Caco-2 (cell line): ENCODE measurements at places on chromosomes 12 and 14.

GRCh38 chr14:68899033-68899603 is 80.0 kb downstream of the ACTN1 start:
- DNase-seq = no peak

DNA sequence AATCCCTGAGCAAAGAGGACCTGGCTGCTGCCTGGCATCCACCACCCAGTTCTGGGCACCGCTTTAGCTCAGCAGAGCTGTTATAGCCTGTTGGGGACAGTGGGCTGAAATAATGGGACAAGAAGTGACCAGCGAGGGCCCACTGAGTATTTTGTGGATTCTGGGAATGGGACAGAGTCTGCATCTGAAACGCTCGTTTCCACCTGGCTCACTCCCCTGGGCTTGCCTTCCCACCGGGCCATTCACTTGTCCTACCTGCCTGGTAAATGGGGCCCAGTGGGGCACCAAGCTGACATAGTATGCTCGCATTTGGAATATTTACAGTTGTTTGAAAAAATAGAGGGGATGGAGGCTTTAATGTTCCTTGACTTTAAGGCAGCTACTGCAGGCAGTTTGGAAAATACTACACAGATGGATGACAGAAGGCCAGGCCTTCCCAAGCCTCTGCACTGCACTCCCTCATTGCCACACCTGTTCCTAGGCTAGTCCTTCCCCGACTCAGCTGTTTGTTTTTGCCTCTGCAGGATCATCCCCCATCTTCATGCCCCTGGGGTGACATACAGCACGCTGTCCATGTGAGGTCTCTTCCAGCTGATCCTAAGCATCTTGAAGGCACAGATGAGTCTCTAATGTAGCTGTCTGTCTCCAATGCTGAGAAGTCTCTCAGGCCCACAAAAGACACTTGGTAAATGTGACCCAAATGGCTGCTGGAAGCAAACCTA is 61.3 kb upstream of the DICER1 start:
- DNase-seq = no peak

GRCh38 chr12:91695964-91696363 is 449.7 kb downstream of the BTG1 start:
- no peak for DNase-seq

DNA sequence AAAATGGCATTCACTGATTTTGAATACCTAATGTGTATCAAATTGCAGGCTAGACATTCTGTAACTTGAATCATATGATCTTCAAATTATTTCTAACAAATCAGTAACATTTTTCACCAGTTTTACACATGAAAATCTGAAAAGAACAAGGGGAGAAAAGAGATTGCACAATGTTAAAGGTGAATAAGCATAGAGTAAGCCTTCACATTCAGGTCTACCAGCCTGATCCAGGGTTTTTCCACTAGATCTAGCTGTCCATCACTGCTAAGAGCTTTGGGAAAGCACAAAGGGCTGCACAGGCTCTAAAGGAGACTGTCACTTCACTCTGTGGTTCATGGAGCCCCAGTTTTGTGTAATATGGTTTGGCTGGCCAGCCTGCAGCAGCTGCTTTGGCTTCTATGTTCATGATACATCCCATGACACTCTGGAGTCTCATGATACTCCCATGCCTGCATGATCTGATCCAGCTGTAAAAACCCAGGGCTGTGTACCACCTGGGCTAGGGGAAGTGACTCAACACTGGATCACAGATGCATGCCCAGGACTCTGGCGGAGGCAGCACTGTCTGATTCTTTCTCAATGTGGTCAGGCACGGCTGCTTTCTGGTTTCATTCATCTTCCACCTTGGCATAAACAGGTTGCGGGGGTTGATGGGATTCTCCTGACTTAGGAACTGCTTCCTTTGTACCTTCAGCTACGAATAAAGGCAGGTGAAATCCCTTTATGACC is 859.7 kb downstream of the GALC start:
- no peak for DNase-seq

DNA sequence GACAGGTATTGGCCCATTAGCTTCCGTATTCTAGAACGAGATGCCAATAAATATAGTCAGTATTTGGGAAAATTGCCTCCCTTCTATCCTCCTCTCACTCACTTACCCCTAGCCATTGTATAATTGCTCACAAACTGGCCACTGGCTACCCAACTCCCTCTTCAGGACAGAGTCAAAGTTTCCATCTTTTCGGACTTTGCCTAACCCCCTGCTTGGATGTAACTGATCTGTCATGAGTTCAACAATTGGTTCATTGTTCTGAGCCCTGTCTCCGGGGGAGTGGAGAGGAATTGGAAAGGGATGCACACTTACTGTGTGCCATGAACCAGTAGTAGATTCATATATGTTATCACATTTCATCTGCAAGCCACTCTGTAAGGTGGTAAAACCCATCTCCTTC is 12.2 kb downstream of the MYRFL start:
- no peak for DNase-seq

DNA sequence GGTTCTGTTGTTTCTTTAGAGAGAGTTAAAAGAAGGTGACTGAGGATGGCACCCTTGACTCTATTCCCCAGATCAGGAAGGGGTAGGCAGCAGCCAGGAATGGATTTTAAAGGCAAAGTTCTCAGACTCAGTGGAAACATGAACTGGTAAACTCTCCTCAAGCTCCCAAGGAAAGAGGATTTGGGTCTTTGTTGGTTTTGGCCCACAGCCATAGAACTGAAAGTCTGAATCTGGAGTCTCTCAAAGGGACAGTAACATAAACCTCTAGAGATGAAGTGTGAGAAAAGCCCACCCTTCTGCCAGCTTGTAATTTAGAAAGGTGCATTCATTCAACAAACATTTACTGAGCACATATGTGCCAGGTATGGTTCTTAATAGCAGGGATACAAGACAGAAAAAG is 28.6 kb upstream of the BLTP3B start:
- DNase-seq = no peak

GRCh38 chr12:107657133-107657532 is 28.5 kb upstream of the PWP1 start:
- no peak for DNase-seq

DNA sequence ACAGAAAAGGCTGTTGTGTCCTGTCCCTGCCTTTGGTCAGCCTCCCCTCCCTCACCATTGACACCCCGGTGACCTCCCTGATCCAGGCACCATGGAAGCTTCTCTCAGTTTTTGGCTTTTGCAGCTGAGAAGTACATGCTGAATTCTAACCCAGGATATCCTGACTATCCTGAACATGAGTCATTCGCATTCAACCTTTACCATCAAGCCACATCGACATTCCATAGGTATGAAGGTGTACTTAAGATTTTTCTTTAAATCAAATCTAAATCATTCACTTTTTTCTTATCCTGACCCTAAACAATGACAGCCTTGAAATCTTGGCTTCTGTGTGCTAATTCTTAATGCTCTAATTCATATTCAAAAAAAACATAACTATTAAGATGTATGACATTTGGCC is 8.7 kb upstream of the KRT78 start:
- DNase-seq = no peak

DNA sequence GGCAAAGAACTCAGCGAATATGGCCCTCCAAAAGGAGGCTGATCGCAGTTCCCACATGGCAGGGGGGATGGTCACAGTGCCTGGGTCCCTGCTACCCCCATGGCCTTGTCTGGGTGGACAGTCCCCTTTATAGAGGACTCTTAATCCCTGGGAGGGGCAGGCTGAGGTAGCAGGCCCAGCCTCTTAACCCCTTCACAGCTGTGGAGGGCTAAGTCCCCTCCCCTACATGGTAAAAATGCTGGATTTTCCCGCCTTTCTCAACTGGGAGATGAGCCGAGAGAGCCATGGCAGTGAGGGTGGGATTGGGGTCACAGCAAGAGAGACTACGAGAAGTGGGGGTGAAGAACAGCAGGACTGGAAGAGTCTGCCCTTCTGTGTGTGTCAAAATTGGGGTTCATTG is at the start of gene MIP:
Gene MIP, minus strand, starts transcription at position 101 of the 400 bp plus-strand sequence. Its CDS starts 44 bp downstream, at position 57.
- DNase-seq = no peak

GRCh38 chr14:106556665-106557289 is 1030.4 kb downstream of the TMEM121 start:
- peak; percentile 72 for DNase-seq

- DNase-seq = no peak
Observed at GRCh38 chr12:92619026-92619425, 83.8 kb upstream of the PLEKHG7 start.

DNA sequence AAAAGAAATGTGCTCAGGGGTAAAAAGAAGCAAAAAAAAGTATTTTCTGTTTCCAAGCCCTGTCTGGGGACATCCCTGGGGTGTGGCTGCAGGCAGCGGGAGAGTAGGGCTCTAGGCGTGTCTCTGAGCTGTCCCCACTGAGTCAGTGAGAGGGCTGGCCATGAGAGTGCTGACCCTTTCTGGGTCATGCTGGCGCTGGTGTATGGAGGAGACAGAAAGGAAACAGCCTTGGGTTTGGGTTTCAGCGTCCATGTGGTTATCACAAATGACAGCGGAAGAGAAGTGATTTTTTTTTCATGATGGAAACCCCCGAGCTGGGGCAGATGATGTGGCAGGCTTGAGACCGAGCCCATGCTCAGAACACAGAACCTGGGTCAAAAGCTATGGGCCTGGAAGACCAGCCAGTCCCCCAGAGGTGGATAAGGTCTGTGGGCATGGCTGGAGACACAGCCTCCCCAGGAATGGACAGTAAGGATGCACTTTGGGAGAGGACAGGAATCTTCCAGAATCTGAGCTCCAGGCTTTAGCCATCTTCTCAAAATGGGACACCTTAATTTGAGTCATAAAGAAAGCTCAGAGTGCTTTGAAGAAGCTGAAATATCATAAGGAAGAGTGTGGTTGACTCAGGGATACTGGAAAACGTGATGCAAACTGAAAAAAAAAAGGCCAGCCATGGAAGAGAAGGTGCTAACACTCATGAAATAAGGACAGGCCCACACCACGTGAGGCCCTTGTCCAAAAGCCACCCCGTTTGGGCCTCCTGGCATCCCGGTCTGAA is 36.2 kb downstream of the SYNE3 start:
- DNase-seq = no peak

GRCh38 chr14:49593016-49593415 is 5.7 kb upstream of the LRR1 start:
- DNase-seq = no peak

- DNase-seq = no peak
Observed at GRCh38 chr12:97555547-97556187, 93.1 kb downstream of the RMST start.

DNA sequence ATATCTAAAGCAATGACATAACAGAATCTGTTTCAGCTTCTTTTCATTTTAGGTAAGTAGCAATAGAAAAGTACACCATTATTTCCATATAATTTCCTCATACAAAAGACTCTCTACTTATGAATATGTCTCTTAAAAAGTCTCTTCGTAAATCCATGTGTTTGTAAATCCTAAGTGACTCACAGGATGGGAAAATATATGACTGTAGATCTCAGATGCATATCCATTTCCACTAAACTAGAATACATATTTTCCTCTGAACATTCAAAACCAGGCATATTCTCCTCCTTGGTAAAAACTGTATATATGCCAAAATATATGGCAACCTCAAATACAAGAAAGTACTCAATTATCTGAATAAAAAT is 93.6 kb downstream of the TXNDC16 start:
- DNase-seq = no peak
